ENCODE measurements at places on chromosomes 7 and 10.

GRCh38 chr10:100208276-100208675, 21.1 kb downstream of the CHUK start:
- no peak for DNase-seq

GRCh38 chr7:108308903-108309302, 147.3 kb downstream of the NRCAM start:
- no peak for DNase-seq

DNA sequence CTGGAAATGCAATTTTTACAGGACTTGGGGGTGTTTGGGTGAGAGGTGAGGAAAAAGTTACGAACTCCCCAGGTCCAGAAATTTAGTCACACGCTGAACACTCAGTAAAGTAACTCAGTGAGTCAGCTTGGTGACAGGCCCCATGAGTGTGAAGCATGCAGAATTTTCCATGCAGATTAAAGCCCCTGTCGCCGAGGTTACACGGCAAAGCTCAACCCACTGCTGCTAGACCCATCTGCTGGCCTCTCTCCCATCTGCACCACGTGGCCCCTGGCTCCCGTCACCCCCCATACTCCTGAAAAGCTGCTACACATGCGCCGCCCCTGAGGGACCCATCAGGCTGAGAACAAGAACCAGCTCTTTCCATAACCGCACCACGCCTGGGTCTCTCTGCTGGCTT, 7.0 kb upstream of the MMP21 start:
- DNase-seq: no peak

DNA sequence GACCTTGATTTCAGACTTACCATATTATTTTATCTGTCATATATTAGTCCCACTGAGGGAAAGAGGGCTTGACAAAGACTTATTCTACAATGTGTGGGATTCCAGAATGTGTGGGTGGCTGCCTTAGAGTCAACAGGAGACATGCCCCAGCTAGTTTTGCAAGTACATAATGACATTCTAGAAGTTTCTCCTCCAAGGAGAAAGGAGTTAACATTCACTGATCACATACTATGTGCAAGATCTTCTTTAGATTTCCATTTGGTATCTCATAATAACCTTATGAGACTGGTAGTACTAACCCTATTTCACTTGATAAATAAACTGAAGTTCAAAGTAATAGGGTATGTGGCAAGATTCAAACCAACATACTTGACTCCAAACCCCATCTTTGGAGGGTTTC, 25.2 kb downstream of the IRF5 start:
- DNase-seq: no peak

GRCh38 chr7:80520199-80520598, 8.3 kb upstream of the GNAT3 start:
- DNase-seq: no peak

DNA sequence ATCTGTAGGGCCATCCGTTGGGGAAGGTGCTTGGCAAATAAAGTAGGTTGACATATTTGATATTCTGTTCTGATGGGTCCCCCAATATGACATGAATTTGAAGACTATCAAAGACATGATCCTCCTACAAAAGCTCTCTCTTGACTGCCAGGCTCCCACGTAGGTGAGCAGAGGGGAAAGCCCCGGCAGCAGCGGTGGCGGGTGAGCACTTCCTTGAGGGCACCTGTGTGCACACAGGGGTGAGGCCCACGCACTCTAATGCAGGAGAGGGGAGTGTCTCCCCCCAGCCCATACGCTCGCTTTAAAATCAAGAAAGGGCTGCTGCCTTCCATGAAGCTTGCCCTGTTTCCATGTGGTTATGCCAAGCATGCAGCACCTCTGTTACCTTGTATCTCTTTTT, 100.4 kb downstream of the TAX1BP1 start:
- no peak for DNase-seq

DNA sequence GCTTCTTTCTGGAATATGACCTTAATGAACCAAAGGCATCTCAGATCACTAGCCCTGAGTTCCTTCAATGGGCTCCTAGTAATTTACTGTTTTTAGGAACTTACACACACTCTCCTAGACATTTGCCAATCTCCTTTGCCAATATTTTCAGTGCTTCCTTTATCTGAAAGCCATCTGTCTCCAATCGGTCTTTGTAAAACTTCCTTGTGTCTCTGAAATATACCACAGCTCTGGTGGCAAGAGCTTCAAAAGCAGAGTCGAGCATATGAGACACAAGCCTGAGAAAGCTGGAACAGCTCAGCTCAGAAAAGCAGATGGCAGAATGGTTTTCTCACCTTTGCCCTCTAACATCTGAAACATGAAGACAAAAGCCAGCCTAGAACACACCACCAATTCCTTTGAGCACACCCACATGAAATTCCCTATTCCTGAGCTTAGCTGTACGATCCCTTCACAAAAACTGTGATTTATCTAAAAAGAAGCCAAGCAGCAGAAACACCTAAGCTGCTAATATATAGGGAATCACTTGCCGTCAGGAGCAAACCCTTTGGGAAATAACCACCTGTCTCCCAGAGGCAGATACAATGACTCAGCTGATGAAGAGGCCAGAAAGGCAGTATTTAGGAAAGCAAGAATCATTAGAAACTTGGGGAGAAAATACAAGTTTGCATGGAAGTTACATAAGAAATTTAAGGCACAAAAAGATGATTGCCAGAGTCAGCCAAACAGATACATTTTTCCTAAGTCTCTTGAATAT, 70.2 kb upstream of the ANK3 start:
- DNase-seq: no peak

DNA sequence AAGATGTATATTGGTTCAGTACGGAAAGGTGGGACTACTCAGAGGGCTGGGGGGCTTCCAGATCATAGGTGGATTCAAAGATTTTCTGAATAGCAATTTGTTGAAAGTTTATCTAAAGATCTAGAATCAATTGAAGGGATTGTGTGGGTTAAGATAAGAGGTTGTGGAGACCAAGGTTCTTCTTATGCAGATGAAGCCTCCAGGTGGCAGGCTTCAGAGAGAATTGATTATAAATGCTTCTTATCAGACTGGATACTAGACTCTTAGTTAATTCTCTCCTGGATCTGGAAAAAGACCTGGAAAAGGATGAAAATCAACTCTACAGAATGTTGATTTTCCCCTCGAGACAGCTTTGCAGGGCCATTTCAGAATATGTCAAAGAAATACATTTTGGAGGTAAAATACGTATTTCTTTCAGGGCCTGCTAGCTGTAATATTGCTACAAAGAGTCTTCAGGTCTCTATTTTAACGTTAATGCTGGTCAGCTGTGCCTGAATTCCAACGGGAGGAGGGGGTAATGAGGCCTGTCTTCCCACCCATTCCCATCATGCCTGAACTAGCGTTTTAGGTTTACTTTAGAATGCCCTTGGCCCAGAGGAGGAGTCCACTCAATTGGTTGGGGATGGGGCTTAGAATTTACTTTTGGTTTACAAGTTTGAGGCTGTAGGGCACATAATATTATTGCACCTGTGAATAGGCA, 12.8 kb upstream of the GPR15LG start:
- DNase-seq: no peak

- no peak for DNase-seq
Measured at GRCh38 chr10:84924131-84924530, 595.7 kb downstream of the CCSER2 start.

DNA sequence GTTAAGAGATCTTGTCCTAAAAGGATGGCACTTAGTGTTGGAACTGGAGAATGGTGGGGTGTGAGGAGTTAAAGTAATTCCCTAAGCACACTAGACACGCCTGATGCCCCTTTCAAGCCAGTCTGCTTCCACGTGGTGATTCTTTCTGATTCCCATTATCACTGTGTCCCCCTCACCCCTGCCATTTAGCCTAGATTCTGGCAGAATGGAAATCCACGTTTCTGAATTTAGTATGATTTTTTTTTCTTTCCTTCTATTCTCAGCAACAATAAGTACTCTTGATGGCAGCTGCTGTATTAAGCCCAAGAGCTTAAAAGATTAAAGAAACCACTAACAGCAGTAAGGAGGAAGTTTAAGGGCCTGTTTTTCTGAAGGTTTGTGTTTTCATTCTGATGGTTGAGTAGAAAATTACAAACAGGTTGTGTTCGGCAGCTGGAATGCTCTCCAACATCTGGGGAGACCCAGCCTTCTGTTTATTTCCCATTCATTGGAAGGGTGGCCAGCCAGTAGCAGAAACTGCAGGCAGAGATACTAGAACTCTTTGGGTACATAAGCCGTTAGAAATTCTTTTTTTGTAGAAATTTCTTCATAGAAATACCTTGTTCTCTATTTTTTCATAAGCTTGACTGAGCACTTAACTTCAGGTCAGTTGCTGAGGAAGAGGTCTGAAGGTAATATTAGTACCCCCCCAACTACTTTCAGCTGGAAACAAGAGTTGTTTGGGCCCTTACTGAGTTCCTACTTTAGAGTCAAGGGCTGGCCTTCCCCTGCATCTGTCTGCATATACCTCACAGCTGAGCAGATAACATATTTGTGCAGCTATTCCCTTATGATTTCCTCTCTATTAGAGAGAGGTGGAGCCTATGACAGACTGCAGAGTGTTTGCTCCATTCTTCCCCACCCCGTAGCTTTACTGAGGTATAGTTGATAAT, 355.1 kb downstream of the AUTS2 start:
- no peak for DNase-seq

DNA sequence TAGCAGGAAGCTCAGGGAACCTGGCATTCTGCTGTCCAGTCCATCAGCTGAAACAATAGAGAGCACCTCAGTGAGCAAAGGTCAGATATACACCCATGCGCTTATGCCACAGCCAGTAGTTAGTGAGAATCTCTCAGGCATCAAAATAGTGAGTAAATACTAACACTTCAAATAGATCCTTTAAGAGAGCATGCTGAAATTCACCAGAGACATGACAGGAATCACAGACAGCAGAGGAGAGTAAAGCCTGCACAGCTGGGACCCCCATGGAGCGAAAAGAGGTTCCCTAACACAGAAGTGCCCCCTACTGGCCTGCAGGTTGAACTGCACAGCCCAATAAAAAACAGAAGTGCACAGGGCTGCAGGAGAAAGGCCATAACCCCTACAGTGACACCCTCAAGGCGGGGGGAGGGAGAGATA, 57.6 kb upstream of the ANTXRL start:
- DNase-seq: no peak

DNA sequence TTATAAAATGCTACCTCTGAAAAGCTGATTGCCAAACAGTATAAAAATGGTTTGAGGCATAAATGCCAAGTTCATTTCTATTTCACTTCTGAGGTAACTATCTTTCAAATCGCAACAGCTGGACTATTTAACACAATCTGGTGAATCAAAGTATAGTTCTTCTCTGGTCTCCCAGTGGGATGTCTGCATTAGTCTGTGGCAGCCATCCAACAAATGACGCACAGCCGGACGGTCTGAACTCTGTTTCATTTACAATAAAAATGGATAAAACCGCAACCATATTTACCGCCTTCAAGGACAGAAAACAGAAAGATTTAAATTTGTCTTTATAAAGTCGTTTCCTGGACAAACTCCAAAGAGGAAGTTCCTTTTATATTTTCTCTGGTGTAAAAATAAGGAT, 41.9 kb downstream of the ENO4 start:
- no peak for DNase-seq

- DNase-seq: no peak
Measured at GRCh38 chr10:113651898-113652297, 11.9 kb downstream of the NRAP start.

GRCh38 chr7:66681491-66682349, 53.0 kb downstream of the KCTD7 start:
- peak; percentile 79 for DNase-seq

DNA sequence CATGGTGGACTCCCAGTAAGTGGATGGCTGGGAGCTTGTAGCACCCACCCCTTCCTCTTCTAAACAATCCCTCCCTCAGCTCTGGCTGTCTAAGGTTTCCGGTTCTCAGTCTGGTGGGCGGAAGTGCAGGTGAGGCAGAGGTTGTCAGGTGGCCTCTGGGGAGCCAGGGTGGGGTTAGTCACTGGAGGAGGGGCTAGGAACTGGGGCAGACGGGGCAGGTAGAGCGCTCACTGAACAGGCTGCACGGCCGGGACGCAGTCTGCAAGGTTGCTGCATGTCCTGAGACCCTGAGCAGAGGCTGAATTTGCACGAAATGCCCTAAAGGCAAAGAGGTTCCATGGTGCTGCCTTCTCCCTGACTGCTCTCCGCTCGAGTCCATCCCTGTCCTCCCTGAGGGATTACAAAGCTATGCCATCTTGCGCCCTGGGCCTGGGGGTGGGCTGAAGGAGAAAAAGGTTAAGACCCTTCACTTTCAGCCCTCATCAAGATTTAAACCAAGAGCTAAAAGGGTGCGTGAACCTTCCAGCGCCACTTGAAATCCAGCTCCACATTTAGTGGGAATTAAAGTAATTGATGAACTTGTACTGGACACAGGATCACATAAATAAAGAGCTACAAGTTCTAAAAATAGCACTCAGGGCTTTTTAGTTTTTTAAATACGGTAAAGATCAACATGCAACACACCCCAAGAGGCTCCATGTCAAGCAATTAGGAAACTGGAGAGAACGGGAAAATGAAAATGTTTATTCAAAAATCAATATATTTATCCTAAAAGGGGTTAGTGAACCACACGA, 62.3 kb upstream of the CTBP2 start:
- no peak for DNase-seq

DNA sequence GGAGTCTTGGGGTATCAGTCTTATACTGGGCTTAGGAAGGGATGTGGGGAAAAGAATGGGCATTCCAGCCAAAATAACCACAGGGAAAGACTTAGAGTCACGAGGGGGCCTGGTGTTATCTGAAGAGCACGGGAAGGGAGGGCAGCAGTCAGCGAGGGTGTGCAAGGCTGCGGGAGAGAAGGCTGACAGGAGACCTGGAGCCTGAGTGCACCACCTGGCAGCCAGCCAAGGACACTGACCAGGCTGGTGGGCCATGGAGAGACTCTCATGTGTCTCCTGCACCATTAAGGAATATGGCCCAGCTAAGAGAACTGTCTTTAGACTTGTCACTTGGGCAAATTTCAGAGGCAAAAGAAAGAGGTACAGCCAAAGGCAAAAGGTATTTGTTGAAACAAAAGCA, 69.6 kb downstream of the PKD1L1 start:
- DNase-seq: no peak

DNA sequence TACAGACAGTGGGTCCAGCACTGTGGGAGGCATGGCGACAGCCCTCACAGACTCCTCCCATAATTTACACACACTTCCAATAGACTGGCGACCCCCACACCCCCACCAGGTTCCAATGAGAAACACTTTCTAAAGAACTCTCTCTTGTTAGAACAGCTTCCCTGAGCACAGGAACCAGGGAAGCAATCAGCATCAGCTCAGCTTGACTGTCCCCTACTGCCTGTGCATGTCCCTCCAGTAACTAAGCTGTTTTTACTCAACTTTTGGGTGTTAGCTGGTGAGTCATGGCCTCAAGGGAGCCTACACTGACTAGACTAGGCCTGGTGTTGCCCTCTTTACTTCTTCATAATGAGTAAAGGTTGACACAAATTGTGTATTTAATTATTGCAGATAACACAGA, 32.6 kb upstream of the HERPUD2 start:
- no peak for DNase-seq
